ENCODE measurements at places on chromosomes 6 and 20.

GRCh38 chr6:140459209-140459608, 1084.8 kb upstream of the CITED2 start:
- no peak for DNase-seq

- DNase-seq: no peak
These were observed 222.0 kb upstream of the SYNCRIP start for GRCh38 chr6:85864453-85865401.

GRCh38 chr6:166705069-166705468, 78.0 kb upstream of the RPS6KA2 start:
- DNase-seq: no peak

DNA sequence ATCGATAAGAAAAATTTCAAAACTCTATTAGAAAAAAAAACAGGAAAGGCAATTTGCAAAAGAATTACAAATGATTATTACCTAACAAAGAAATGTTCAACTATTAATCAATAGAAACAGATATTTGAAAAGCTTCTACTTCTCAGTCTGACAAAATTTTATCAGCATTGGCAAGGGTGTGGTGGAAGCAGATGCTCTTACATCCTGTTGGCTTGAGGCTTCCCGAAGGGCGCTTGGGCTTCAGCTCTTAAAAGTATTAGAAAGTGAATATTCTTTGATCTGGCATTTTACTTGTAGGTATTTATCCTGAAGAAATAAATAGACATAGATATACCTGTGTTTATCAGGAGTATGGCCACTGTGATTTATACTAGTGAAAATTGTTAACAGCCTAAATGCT, 38.7 kb downstream of the SLC35D3 start:
- no peak for DNase-seq

DNA sequence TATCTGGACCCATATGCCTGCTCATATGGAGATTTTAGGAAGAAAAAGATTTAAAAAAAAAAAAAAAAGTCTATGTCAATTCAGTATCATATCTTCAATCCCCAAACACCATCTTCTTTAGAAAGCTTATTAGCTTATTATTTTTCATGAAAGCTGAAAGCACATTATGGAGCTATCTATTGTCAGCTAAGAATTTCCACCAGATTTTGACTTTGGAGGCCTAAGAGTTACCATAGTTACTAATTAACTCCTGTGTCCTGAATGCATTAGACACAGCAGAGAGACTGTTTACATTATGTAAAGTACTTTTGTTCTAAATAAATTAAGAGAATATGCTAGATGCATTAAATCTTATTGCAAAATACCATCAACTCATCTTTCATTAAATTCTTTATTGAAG, 255.5 kb upstream of the NRSN1 start:
- DNase-seq: no peak

DNA sequence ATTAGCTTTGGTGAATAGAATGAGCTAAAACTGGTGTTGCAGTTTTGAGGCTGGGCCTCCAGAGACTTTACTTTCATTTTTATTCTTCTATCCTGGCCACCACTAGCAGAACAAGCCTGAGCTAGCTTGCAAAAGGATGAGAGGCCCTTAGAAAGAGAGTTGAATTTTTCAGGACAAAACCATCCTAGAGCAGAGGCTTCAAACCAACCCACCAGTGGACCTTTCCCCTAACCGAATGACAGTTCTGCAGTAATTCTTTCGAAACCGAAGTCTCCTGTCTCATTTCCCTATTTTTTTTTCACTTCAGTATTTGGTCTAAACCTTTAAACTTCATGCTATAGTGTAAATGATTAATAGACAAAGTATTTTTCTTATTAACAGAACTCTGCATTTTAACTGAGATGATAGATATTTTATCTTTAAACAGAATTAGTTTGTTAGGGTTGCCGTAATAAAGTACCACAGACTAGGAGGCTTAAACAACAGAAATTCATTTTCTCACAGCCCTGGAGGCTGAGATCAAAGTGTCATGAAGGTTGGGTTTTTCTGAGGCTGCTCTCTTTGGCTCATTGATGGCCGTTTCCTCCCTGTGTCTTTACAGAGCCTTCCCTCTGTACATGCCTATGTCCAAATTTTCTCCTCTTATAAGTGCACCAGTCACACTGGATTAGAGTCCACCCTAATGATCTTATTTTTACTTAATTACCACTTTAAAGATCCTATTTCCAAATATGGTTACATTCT, 80.6 kb upstream of the PAK5 start:
- DNase-seq: no peak

DNA sequence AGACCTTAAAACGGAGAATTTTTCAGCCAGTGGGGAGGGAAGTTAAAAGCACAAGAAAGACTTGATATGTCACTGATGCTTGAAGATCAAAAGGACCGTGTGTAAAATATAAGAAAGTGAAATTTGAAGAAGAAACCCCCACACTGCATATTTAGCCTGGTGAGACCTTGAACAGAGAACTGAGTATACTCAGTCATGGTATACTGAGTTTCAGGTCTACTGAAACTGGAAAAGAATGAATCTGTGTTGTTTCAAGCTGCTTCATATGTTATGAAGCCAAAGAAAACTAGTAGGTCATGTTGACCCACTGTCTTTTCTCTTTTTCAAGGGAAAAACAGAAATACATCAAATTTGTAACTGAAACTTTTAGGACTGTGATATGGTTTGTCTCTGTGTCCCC, 443.8 kb upstream of the GJE1 start:
- DNase-seq: no peak

- DNase-seq: no peak
These were observed 6.5 kb upstream of the RBBP8NL start for GRCh38 chr20:62433658-62434497.

DNA sequence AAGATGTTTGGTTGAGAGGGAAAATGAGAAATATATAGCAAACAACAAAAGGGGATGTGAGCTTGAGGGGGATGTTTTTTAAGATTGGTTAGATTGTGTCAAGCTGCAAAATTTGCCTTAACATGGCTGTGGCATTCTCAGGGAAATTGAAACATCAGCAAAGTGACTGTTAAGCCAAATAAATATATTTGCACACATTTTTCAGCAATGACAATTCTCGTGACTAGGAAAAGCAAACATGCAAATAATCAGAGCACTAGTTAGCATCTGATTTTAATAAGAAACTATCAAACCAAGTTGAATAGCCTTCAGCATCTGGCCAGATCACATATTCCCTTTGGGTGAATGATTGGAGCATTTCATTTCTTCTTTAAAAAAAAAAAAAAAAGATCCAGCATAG, 262.8 kb downstream of the TBC1D7 start:
- no peak for DNase-seq

DNA sequence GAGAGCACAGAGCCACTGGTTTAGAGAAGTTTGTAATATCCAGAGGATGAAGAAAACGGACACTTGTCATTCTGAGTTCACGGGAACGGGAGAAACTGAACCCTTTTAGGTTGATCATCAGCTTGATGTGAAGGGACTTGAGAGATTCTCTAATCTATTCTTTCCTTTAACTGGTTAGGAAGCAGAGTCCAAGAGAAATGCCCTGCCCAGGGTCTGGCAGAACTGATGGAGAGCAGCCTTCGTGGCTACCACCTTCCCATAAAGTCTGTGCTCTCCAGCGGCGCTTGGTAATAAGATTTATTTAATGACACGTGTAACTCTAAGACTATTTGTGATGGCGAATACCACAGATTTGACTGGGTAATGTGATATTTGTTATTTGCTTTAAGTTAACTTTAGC, 36.0 kb downstream of the E2F3 start:
- DNase-seq: no peak

- DNase-seq: no peak
These were observed 61.4 kb upstream of the MOCS1 start for GRCh38 chr6:39995633-39996032.

DNA sequence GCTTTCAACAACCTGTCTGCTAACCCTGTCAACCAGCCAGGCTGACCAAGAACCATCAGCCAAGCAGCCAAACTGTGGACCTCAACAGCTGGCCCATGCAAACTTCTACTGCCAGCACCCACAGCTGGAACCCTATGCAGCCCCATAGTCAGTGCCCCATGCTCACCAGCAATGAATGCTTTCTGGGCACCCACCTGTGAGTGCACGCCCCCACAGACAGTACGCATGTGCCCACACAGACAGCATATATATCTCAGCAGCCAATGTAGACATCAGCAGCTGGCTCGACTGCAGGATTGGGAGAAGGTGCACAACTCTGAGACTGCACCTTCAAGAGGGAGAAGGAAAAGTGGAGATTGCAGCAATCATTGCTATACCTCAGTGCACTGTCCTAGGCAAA, 1534.6 kb downstream of the GRIK2 start:
- no peak for DNase-seq

DNA sequence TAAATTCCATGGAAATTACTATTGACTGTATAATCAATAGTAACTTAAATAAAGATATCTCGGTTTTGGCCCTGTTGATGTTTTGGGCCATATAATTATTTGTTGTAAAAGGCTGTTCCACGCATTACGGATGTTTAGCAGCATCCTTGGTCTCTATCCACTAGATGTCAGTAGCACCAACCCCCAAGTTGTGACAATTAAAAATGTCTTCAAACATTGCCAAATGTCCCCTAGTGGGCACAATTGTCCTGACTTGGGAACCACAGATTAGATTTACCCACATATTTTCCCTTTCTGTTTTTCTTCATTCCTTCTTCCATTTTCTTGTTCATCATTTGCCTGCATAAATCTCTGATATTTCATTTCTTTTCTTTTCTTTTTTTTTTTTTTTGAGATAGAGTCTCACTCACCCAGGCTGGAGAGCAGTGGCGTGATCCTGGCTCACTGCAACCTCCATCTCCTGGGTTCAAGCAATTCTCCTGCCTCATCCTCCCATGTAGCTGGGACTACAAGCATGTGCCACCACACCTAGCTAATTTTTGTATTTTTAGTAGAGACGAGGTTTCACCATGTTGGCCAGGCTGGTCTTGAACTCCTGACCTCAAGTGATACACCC, 13.6 kb upstream of the WFDC8 start:
- no peak for DNase-seq

- DNase-seq: no peak
These were observed 222.1 kb downstream of the TMEM200A start for GRCh38 chr6:130587778-130588520.

DNA sequence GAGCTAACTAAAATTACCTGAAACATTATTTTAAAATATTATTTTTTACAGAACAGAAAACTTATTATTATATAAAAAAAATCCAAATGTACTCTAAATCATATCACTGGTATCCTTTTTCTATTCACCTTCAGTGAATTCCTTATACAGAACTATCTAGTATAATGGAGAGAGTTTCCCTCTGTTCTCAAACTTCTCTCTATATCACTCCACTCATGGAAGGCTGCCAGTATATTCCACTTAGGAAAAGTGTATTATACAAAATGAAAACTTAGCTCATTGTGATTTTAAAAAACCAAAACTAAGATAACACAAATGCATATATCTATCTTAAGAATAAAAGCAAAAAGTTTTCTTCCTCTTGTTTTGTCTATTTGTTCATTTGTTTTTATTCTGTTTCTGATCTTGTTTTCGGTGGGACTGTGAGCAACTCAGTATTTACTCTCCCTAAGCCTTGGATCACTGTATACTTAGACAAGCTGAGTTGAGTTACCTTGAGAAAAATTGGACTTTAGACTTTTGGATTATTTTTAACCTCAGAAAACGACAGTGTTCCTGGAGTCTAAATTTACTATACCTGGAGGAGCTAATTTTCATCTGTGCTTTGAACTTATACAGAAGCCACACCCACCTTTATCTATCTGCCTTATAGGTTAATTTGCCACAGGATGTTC, 61.4 kb downstream of the GPR63 start:
- no peak for DNase-seq

GRCh38 chr20:1944345-1945091, 49.3 kb downstream of the SIRPA start:
- no peak for DNase-seq

DNA sequence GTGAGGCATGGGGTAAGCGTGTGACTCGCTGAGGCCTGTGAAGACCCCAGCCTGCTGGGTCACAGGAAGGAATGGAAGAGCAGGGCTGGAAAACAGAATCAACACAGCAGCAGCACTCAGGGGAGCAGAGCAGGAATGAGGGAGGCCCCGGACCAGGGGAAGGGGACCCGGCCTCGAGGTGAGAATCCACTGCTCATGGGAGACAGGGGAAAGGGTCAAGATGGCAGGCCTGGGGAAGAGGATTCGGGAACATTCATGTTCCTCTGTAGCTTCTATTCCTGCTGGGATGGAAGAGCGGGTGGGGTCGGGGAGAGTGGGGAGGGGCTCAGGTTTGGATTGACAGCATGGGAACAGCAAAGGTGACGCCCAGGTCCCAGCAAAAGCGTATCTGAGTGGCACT, 59.4 kb downstream of the NPEPL1 start:
- no peak for DNase-seq

GRCh38 chr6:6865611-6866010, 242.2 kb upstream of the RREB1 start:
- no peak for DNase-seq

DNA sequence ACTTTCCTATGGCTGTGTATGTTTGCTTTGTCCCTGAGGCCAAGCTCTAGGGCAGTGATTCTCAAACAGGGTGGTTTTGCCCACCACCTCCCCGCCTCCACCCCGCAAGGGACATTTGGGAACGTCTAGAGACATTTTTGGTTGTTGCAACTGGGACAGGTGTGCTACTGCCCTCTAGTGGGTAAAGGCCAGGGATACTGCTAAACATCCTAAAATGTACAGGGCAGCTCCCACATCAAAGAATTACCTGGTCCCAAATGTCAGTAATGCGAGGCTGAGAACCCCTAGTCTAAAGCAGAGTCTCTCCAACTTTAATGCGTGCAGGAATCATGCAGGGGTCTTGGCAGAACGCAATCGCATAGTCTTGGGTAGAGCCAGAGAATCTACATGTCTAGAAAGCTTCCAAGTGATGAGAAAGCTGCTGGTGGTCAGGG, 5.1 kb downstream of the KCNS1 start:
- peak; percentile 72 for DNase-seq

DNA sequence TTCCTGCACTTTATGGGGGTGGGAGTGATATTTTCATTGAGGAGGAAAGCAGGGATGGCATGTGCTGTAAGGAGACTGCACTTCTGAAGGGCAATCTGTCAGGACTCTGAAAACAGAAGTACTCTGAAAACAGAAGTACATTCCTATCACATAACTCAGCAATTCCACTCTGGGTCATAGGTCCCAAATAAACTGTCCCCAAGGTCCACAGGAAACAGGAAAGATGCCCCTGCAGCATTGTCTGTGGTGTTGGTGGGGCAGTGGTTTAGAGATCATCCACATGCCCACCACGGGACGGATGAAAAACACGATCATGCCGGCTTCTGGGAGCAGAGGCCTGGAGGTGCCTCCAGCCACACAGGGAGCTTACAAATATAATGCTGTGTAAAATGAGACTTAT, 150.3 kb downstream of the OTOR start:
- DNase-seq: no peak

DNA sequence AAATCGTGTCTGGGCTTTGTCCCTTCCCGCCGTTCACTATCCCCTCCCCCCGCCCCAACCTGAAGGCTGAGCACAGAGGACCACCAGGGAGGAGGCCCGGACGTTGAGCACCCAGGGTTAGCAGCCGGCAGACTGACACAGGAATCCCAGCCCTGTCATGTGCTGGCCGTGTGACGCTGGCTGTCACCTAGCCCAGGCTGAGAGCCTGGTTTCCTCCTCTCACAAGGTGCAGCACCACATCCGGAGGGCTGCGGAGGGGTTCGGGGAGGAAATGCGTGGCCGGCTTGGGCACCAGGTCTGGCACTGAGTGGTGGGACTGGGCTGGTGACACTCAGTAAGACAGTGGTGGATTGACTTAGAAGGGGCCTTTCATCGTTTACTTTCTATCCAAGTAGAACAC, 4.6 kb upstream of the LSM14B start:
- DNase-seq: no peak
